ENCODE measurements at places on chromosomes 2 and 18.

- H3K27ac ChIP-seq, result no peak overlapping the region
- H3K4me1 ChIP-seq, result peaks cover 3% of the 10 kb centered on the region
- H3K27me3 ChIP-seq, result no peaks in the 10 kb centered on the region
- DNase-seq, result peak; percentile 44
- no peak overlapping the region for H3K4me3 ChIP-seq
- H3K36me3 ChIP-seq, result no peaks in the 10 kb centered on the region
These were observed 9.0 kb downstream of the CAPN10 start for GRCh38 chr2:240595381-240596079.

DNA sequence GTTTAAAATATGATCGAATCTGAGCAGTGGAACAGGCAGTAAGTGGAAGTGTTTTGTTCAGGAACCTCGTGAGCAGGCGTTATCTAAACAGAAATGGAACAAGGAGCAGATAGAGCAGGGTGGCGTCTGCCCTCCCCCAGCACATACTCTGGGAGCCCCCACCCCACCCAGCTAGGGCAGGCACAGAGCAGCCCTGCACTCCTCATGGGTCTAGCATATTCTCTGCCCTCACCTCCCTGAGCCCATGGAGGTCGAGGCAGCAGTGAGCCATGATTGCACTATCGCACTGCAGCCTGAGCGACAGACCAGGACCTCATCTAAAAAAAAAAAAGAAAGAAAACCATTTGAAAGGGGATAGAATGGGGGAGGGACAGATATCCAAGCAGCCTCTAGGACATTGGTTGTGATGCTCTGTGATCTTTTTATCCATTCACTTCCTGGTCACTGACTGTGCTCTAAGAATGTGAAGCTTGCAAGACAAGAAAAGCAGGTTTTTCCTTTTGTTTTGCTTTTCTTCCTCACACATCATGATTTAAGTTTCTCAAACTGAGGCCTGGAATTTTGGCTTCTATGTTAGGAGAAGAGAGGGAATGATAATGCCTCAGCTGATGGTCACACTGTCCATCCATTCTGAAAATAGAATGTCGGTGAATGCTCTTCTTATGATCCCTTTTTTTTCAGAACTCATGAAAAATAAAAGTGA, 3.1 kb downstream of the MLPH start:
- no peak overlapping the region for H3K27ac ChIP-seq
- no peaks in the 10 kb centered on the region for H3K4me1 ChIP-seq
- no peak for DNase-seq

GRCh38 chr2:111182740-111183139, 62.0 kb downstream of the BCL2L11 start:
- H3K4me3 ChIP-seq, result no peak overlapping the region
- peaks cover 4% of the 10 kb centered on the region for H3K27me3 ChIP-seq
- H3K36me3 ChIP-seq, result no peaks in the 10 kb centered on the region
- no peak for DNase-seq

- H3K27me3 ChIP-seq, result peaks cover 4% of the 10 kb centered on the region
- H3K4me1 ChIP-seq, result peaks cover 69% of the 10 kb centered on the region
- peak overlapping the region; percentile 35 for H3K27ac ChIP-seq
- peak; percentile 41 for DNase-seq
These were observed 2.6 kb downstream of the TET3 start for GRCh38 chr2:73987109-73987947.

DNA sequence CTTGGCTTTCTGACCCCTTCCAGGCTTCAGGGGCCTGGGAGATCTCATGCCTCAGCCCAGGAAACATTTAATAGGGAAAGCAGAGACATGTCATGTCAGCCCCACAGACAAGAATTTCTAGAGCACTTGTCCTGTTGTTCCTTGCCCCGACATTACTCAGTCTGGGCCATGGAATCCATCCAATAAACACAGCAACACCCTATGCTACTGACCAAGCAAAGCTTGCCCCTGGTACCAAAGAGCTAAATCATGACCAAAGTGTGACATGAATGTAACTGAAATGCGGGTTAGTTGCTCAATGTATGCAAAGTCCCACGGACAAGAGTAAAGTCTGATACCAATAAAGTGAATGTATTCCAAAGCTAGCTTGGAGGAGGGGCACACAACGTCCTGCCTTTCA, 35.1 kb downstream of the EHD3 start:
- no peak overlapping the region for H3K27ac ChIP-seq
- DNase-seq, result no peak
- peaks cover 2% of the 10 kb centered on the region for H3K27me3 ChIP-seq
- H3K4me3 ChIP-seq, result no peak overlapping the region
- no peaks in the 10 kb centered on the region for H3K4me1 ChIP-seq
- peaks cover 11% of the 10 kb centered on the region for H3K36me3 ChIP-seq

All from immature natural killer cell (primary cell).